ENCODE measurements at places on chromosomes 7 and 10.

- DNase-seq, result peak; percentile 60
Observed at GRCh38 chr10:22550732-22551131, 163.6 kb downstream of the PIP4K2A start.

GRCh38 chr7:138317044-138317596 lies 142.9 kb upstream of the TRIM24 start:
- DNase-seq, result no peak

GRCh38 chr7:105157278-105157677 lies 143.3 kb downstream of the KMT2E start:
- no peak for DNase-seq

GRCh38 chr10:82429302-82429701 lies 554.3 kb downstream of the NRG3 start:
- DNase-seq, result no peak

- DNase-seq, result no peak
Observed at GRCh38 chr10:5466451-5467206, 32.7 kb downstream of the CALML5 start.

All from stimulated activated naive CD8-positive, alpha-beta T cell treated with anti-CD3 and anti-CD28 coated beads, Interleukin-15, amount 100 ng/mL, for 72 hours (primary cell).